ENCODE measurements at places on chromosomes 6 and 20.

GRCh38 chr6:151702851-151703658 is 104.4 kb upstream of the ESR1 start:
- DNase-seq: no peak

GRCh38 chr6:129567374-129567773 is 142.6 kb downstream of the ARHGAP18 start:
- DNase-seq: peak; percentile 7

DNA sequence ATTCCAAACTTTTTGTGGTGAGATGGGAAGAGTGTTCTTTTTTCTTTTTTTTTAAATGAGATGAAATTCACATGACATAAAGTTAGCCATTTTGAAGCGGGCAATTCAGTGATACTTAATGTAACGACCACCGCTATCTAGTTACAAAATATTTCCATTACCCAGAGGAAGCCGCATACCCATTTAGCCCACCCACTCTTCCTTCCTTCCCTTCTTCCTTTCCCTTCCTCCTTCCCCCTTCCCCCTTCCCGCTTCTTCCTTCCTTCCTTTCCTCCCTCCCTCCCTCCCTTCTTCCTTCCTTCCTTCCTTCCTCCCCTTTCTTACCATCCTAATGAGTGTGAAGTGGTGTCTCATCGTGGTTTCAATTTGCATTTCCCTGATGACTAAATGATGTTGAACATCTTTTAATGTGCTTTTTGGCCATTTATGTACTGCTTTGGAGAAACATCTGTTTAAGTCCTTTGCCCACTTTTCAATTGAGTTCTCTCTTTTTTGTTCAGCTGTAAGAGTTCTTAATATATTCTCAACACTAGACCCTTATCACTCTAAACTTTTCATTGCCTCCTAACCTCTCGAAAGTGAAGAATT is 371.1 kb downstream of the FARS2 start:
- no peak for DNase-seq

DNA sequence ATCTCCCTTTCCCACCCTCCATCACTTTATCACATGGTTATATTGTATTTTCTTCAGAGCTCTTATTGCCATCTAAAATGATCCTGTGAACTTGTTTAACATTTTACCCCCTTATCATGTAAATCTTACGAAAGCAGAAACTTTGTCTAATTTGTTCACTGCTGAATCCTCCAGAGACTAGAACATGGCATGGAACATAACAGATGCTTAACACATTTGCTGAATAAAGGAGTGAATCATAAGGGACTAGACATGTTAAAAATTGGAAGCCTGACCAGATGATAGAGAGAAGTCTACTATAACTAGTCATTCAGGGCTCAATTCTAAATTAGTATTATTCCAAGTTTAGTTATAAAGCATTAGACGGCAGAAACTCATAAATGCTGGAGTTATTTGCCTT is 73.3 kb downstream of the MAN1A1 start:
- DNase-seq: no peak

GRCh38 chr6:125477844-125478243 is 176.1 kb upstream of the HDDC2 start:
- no peak for DNase-seq

DNA sequence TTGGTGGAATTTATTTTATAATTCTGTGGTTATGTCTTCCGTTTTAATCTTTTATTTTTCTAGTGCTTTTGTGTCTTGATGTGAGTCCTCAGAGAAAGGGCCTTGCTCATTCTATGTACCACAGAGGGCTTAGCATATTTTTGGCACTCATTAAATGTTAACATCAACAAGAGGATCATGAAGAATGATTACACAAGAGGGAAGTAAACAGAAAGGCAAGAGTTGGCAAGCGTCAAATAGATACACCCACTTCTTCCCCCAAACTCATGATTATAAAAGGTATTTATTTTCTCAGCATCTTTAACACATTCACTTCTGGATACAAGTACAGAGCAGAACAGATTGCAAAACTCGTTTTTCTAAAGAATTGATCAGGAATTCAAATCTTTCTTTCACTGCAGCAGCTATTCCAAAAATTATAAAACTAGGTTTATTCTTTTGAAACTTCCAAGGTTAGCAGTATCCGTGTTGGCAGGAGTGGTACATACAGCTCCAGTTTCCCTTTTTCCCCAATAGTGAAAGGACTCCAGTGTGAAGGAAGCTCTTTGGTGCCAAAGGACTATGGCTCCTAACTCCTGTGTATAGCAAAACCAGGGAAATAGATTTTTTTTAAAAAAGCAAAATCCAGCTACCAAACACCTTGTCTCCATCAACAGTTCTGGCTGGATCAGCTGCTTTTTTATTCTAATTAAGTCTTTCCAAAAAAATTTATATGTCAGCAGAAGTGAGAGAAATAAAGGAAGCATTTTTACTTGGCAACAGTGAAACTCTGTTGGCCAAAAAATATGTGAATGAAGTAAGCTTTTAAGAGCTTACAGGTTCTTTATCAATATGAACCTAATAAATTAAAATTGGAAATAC is 221.9 kb downstream of the ADGRG6 start:
- DNase-seq: no peak

- DNase-seq: no peak
Observed at GRCh38 chr6:85676086-85676729, 33.5 kb upstream of the SYNCRIP start.

DNA sequence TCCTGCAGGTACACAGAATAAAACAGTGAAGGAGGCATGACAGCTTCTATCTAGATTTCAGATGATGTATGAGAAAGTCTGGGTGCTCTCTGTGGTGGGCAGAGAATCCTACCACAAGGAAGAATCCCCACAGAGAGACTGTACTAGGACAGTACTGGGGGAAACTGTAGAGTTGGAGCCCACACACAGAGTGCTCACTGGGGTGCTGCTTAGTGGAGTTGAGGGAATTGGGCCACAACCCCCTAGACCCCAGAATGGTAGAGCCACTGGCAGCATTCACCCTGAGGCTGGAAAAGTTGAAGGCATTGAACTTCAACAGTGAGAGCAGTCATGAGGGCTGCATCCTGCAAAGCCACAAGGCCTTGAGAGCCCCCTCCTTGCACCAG is 62.2 kb upstream of the TNFRSF21 start:
- DNase-seq: no peak

DNA sequence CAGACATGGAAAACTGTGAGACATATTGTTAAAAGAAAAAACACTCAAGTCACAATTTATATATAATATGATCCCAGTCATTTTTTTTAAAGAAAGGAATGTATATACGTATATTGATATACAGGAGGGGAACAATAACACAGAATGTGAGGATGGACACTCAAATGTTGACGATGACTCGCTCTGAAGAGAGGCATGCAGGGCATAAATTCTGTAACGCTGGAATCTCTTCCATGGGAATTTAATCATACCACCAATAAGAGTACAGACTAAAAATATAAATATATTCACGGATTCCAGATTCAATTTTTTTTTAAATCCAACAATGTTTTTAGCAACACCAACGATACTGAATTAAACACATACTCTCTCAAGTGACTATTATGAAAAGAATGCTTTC is 106.9 kb upstream of the CCDC28A start:
- no peak for DNase-seq
